ENCODE measurements at places on chromosomes 4 and X.

DNA sequence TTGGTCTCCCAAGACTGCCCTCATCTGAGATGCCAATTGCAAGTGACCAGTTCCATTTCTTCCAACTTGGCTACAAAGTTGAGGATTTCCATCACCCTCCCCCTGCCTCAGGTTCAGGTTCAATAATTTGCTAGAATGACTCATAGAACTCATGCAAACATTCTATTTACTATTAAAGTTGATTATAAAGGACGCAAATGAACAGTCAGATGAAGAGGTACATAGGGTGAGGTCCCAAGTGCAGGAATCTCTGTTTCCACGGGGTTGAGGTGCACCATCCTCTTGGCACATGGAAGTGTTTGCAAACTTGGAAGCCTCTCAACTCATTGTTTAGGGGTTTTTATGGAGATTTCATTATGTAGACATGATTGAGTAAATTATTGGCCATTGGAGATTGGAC lies 41.0 kb downstream of the FGFBP1 start:
- DNase-seq = no peak

GRCh38 chrX:68261060-68261672 lies 172.1 kb downstream of the OPHN1 start:
- DNase-seq = no peak

GRCh38 chrX:120136840-120137239 lies 21.1 kb upstream of the RHOXF1 start:
- DNase-seq = no peak

DNA sequence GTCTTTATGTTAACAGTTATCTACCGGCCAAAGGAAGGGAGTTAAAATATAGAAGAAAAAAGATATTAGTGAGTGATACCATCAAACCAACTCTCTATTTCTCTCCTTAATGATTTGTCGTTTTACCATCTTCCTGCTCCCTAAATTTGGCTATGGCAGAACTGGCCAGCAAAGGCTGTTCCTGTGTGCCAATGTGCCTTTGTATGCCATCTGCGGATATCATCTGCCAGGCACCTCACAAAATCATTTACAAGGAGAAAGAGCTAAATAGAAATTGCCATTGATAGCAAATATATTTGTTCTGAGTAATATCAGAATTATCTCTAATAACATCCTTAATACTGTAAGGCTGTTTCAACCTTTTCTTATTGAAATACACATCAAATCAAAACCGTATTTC lies 22.4 kb downstream of the GPM6A start:
- DNase-seq = no peak

GRCh38 chrX:7889135-7889534 lies 38.1 kb downstream of the PNPLA4 start:
- no peak for DNase-seq

DNA sequence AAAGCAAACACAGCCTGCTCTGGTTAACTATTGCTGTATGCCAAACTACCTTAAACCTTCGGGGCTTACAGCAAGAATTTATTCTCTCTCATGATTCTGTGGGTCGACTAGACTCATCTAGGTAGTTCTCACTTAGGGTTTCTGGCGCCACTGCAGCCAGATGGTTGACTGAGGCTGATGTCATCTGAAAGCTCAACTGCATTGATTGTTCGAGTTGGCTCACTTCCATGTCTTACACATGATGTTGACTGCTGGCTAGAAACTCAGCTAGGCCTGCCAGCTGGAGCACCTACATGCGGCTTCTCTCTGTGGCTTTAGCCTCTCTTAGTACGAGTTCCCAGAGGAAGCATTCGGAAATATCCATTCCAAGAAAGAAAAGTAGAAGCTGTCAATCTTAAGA lies 103.2 kb downstream of the SRPX start:
- DNase-seq = no peak

DNA sequence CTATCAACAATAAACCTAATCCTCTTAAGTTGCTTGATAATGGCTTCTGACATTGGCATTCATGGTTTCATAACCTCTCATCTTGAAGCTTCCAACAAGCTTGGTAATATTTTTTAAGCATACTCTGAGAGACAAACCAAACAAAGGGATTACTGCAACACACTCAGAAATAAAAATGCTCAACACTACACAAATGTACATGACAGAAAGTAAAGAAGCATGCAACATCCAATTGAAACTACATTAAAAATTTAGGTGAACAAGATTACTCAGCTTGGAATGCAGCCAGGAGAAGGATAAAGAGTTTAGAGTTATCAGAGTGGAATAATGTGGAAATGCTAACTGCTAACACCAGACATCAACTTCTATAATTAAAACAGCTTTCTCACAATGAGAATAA lies 1136.6 kb upstream of the PABPC4L start:
- DNase-seq = no peak

DNA sequence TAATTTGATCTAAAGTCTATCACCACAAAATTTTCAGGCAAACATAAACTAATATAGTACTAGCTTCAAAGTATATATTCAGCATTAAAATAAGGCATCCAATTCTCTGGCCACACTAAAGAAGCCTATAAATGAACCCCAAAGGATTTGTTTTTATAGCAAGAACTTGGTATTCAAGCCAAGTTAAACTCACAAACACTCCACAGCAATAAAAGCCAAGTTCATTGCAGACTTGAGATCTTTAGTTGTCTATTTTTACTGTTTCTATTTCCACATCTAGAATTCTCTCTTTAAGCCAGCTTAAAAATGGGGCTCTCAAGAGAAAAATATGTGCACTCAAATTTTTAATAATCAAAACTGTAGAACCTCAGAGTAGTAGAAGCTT lies 51.1 kb downstream of the WDFY3 start:
- DNase-seq = no peak

- no peak for DNase-seq
Measured at GRCh38 chrX:129612396-129612795, 42.4 kb downstream of the APLN start.

DNA sequence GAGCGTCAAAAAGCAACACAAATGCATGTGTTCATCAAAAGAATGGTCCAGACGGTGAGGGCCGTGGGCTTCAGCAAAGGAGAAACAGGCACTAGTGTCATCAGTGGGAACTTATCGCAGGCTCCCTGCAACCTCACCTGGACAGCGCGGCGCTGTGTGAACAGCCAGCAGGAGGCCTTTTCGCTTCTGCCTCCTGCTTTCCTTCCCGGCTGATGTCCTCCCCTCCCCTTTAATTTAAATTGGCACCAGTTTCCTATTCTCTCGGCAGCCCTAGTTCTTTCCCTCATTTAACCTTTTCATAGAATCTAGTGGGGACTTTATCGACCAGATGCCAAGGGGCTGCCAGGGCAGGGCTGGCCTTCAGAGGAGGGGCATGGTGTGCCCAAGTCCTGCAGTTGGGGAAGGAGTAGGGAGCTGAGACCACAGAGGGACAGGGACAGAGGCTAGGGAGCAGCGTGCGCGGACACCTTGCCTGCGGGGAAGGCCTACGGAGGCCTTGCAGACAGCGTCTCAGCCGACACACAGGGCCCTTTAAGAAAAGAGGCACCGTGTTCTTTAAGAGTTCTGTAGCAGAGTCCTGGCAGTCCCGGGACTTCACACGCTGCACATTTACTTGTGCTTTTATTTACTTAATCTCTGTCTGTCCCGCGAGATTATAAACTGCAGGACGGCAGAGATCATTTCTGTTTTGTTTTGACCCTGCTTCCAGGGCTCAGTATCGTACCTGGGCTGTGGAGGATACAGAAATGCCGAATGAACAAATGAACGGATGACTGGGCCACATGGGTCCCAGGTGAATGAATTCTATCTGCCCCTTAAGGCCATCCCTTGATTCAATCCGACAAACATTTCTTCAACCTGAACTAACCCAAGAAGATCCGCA lies 8.4 kb upstream of the SORBS2 start:
- no peak for DNase-seq

DNA sequence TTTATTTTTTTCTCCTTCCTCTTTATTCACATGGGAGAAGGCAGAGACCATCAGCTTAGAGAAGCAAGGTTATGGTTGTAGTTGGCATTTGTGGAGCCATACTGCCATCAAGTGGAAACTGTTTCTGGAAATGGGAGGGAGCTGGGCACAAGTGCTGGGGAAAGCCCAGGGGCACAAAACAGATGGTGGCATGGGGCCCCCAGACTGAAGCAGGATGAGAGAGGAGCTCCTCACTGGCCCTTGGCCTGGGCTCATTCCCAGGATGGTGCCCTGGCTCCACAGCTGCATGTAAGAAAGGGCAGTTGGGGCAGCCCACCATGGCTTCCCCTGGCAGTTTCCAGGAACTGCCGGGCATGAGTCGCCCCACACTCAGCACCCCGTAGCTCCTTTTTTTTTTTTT lies 59.2 kb downstream of the NBDY start:
- no peak for DNase-seq

- DNase-seq = no peak
Measured at GRCh38 chr4:151745481-151746231, 15.2 kb downstream of the GATB start.

GRCh38 chrX:97790850-97791249 lies 907.1 kb downstream of the RPA4 start:
- no peak for DNase-seq

GRCh38 chrX:115968436-115969252 lies 201.9 kb upstream of the AGTR2 start:
- DNase-seq = no peak

DNA sequence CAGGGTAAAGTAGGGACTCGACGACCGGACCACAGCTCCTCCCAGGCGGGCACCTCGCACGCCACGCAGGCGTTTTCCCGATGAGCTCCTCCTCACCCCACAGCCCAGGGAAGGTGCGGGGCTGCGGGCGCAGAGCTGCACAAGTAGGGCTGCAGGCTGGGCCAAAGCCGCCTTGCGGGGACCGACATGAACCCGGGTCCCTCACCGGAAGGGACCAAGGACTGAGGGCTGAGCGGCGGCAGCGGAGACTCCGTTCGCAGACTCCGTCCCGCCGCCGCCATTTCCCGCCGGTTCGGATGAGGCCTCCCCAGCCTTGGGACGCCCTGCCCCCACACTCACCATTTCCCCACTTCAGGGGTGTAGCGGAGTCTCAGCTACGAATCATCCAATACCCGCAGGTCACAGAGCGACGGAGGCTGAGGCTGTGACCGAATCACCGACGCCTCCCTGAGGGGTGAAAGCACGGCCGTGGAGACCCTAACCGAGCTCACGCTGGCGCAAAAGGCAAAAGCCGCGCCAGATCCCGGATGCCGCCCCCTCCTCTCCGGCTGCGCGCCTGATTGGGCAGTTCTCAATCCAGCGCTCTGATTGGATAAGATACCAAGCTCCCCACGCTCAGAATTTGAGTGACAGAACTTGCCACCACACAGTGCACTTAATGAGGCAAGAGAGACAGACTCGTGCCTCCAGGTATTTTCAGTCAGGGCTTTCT lies at the start of gene ZNF732:
Gene ZNF732 (minus strand): TSS at position 506 of the 712 bp plus-strand sequence. CDS start 164 bp downstream, at position 342.
- DNase-seq = no peak

GRCh38 chr4:68021185-68021584 lies 57.9 kb upstream of the TMPRSS11A start:
- no peak for DNase-seq

DNA sequence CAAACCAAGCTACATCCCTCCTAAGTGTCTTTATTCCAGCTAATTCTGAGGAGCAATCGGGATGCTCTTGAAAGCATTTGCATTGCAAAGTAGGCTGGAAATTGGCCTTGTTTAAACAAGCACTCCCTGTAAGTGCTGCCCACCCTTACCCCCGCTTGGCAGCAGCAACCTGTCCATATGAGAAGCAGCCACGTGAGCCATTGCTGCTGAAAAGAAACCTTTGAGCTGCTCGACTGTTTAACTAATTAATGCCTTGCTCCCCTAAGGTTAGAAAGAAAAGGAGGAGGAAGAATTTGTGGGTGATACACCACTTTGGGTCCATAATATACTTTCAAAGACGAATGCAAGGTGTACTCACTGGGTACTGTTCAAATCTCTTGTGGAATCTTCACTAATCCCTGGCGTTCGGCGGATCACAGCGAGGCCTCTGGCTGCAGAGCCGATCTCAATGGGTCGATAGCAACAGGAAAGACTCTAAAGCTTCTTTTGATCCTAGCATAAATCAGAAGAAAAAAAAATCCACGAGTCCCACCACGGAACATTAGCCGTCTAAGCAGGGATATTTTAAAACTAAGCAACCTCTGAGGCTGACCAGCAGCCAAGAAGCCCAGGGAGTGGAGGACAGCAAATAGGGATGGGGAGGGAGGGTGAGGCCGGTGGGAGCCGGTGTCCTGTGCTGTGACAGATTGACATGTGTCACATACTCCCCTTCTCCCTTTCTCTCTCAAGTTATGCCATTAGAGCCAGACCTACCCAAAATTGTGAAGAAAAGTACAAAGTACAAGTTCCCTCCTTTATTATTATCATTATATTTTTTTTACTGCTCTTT lies 37.2 kb upstream of the MGST2 start:
- DNase-seq = no peak

GRCh38 chr4:175035905-175036304 lies 117.7 kb downstream of the ADAM29 start:
- DNase-seq = no peak

DNA sequence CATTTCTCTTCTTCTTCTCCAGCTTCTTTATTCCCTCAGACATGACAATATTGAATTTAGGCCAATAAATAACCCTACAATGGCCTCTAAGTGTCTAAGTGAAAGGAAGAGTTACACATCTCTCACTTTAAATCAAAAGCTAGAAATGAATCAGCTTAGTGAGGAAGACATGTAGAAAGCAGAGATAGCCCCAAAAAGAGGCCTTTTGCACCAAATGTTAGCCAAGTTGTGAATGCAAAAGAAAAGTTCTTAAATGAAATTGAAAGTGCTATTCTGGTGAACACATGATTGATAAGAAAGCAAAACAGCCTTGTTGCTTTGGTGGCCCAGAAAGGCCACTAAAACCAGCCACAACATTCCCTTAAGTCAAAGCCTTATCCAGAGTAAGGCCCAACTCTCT lies 146.2 kb upstream of the HHIP start:
- no peak for DNase-seq

- DNase-seq = no peak
Measured at GRCh38 chrX:7086384-7086783, 61.1 kb upstream of the STS start.

DNA sequence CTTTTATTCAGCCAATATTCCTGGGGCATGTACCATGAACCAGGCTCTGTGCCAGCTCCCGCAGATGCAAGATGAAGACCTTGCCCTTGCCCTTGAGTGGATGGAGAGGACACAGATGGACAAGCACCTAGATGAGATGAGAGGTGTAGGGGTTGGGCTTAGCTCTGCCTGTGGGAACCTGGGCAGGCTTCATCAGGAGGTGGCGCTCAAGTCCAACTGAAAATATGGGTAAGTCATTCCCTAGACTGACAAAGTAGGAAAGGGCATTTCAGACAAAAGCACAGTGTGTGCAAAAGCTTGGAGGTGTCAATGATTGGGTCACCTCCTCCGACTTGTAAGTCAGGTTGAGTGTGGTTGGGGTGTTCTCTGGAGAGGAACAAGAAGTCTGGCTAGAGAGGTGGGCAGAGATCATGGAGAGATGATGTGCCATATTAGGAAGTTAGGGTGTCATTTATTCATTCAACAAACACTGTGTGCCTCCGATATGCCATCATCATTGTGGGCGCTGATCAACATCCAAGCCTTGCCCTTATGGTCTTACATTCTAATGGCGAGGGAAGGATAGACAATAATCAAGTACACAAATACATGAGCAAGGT lies 64.6 kb downstream of the ANAPC4 start:
- DNase-seq = no peak

GRCh38 chrX:26914232-26914631 lies 548.9 kb downstream of the PPP4R3C start:
- DNase-seq = no peak

GRCh38 chrX:153547195-153547594 lies 29.8 kb downstream of the ATP2B3 start:
- no peak for DNase-seq
